ENCODE measurements at places on chromosomes 4 and X.

- DNase-seq: no peak
Observed at GRCh38 chr4:86557526-86557925, 36.6 kb upstream of the PTPN13 start.

DNA sequence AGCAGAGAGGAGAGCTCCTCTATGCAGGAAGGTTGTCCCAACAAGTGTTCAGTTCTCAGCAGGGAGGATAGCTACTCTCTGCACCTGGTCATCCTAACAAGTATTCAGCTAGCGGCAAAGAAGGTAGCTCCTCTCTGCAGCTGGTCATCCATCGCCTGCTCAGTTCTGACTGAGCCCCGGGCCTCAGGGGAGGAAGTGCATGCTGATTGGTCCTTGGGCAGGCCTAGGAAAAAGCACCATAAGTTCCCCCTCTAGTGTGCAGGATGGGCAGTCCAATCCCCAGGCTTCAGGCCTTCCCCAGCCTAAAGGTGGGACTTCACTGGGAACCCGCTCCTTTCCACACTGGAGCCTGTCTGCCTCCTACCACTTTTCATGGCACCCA is 4.4 kb upstream of the FBXW7 start:
- DNase-seq: no peak

GRCh38 chrX:45619290-45619689 is 418.6 kb upstream of the DIPK2B start:
- DNase-seq: no peak

DNA sequence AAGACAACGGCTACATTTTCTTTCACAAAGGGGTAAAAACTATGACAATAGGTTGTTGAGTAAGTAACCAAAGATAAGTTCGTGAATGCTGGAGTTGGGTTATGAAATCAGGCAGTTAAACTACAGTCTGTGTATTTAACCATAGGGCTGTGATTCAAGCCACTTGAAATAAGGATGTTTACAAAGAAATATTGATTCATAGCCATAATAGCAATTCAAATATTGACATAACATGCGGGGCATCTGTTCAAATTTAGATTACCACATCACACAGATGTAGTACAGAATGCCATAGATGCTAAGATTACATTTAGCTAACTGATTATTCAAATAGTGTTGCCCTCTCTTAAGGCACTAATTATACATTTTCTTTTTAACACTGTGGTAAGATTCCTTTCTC is 364.1 kb downstream of the FSTL5 start:
- DNase-seq: no peak

GRCh38 chr4:152460488-152460887 is 75.4 kb downstream of the FBXW7 start:
- no peak for DNase-seq

- peak; percentile 92 for DNase-seq
Observed at GRCh38 chr4:54539500-54540029, 118.2 kb upstream of the KIT start.

DNA sequence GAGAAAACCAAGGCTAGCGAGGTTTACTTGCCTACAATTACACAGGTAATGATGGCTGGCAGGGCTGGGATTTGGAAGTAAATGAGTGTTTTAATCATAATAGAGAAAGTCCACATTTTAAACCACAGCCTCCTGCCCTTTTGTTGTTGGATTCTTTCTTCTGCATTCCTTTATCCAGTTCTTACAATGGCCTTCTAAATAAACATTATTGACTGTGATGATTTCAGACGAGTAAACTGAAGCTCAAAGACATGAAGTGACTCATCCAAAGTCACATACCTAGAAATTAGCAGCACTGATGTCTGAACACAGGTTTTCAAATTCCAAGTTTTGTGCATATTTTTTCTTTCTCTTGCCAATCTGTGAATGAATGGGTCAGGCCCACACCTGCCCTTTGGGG is 51.2 kb upstream of the C1QTNF7 start:
- no peak for DNase-seq

GRCh38 chr4:545612-546011 is 30.5 kb downstream of the TMEM271 start:
- no peak for DNase-seq

DNA sequence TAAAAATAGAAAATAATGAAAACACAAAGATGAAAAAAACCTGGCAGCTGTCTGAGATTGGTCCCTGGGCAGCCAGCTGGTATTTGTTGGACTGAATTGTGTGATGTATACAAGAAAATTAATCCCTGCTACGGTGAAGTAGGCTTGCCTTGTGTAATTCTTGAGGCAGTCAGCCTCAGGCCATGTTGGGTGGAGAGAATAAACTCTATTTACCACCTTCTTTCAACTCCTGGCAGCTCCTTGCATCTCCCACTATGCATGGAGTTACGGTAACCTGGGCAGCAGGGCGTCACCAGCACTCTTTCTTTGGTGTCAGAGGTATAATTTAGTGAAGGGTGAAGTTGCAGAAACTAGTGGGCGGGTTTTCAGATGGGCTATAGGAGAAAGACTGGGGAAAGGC is 3.5 kb downstream of the SPIN2A start:
- DNase-seq: no peak

GRCh38 chr4:18847249-18847890 is 825.8 kb upstream of the LCORL start:
- no peak for DNase-seq

Measured in posterior cingulate gyrus (tissue), 11 donors.